ENCODE measurements at places on chromosomes 2 and 18.

DNA sequence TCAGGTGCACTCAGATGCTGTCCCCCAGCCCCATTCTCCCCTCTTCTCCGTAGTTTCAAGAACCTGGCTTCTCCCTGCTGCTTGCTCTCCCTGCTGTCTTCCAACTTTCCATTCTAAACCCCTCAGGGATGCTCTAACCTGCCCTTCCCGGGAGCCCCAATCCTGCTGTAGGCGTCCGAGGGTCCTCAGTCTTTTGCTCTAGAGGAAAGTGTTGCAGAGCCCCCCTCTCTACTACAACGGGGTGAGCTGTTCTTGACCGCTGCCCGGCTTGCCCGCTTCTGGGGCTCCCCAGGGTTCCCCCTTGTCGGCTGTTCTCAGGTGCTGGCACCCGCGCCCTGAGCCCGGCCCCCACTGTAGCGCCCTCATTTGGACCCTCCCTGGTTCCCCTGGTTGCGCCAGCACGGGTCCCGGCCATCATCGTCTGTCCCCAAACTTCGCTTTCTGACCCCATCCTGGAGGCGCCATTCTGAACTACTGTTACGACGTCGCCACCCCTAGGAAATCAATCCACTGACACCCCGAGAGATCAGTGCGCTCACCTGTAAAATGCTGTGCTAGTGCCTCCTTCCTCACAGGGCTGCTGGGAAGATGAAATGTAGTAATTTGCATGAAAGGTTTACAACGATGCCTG is 31.9 kb upstream of the REG3G start:
- no peak for DNase-seq

DNA sequence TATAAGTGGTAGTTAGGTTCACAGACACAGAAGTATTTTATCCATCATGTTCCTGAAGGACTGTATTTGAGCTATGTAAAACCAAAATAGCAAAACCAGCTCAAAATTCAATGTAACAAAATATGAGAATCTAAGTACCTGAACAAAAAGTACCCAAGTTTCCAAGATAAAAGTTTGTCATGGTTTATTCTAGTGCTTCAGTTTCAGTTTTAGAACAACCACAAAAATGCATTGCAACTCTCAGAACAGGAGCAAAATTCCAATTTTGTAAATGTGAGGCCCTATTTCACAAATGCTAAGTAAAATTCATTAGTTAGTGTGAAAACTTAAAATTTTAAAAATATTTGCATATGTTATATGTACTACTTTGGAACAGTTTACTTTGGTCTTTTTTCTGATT is 5.0 kb upstream of the ALPK2 start:
- DNase-seq = no peak

DNA sequence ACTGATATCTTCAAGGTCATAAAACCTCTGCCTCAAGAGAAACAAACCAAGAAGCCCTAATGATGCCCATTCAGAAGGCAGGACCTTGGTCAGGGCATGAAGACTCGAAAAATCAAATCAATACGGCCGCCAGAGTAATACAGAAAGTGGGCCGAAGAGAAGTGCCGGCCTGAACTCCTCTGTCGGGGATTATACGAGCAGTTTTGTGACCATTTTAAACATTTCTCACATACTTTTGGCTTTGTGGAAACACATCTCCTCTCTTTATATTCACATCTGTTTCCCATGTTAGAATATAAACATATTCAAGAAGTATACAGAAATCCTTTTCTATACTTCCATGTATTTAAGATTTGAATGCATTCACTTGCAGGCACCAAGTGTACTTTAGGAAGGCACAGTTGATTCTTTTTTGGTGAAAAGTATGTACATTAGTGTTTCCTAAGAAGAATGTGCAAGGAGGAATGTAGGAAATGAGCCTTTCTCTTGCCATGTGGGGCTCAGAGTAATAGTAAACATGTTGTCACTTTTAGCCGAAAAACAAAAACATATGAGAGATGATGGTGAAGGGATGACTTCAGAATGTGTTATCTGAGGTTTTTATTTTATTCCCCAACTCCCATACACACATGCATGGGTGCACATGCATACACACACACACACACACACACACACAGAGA is 707.9 kb upstream of the ID2 start:
- DNase-seq = no peak

- DNase-seq = no peak
These were observed 21.4 kb downstream of the KCNS3 start for GRCh38 chr2:17899871-17900270.

DNA sequence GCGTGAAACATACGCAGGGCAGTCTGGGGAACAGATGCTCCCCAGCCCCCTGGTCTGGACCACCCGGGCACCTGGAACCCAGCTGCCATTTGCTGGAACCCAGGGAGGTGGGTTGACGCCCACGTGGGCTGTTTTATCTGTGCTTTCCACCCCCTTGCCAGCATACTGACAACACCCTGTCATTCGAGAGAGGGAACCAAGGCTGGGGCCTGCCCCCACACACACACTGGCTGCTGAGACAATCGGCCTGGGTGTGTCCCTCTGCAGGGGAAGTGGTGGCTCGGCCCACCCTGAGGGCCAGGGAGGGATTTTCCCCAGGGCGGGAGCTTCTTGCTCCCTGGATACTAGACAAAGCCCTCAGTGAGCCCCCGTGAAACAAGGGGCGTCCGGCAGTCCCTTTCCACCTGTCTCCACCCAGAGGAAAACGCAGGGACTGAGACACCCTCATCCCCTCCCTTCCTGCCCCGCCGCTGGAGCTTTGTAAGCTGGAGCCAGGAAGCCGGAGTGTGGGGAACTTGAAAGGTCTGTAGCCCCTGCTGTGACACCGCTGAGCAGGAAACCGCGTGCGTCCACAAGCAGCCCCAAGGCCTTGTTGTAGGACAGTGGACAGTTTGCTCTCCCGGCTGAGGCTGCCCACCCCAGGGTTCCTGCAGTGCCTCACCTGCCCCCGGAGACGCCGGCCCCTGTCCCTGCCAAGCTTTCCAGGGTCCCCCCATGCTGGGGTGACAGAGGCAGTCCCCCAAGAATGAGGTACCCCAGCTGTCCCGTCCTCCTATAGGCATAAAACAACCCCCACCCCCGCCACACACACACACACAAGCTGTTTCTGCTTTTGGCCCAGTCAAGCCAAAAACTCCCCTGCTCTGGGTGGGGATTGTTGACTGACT is 14.1 kb upstream of the KLF11 start:
- DNase-seq = peak; percentile 57

DNA sequence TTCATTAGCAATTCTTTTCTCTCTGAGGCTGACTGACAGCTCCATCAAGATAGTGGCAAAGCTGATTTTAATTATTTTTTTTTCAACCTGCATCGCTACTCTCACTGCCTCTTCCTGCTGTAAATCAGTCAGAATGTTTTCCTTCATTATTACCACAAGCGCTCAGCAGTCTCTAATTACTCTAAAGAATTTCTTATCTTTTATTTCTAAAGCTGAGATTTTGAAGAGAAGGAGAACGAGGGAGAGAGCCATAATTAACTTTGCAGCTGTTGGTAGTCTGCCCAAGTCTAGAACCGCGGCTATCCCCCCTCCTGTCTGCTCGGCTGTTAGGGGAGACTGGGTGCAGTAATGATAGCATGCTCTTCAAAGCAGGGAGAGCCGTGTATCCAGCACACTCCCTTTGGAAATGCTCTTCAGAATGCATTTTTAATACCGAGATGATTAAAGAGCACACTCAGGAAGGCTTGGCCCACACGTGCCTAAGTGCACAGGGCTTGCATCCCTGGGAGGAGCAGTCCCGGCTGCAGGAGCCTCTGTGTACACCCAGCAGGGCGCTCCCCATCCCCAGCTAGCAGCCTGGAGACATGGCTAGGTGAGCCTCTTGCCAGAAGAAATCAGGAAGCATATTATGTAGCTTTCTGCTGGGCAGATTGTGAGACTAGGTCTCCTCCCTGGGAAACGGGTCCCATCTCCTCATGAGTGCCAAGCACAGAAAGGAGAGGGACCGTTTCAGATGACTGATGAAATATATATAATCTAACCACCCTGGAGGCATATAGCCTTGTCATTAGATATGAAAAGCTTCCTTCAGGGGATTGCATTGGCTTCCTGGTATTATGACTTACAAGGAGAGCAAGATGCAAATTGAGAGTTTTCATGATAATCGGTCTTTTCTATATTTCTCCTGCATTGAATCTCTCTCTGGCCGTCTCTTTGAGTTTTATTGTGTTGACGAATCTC is 555.2 kb downstream of the CMPK2 start:
- DNase-seq = no peak

DNA sequence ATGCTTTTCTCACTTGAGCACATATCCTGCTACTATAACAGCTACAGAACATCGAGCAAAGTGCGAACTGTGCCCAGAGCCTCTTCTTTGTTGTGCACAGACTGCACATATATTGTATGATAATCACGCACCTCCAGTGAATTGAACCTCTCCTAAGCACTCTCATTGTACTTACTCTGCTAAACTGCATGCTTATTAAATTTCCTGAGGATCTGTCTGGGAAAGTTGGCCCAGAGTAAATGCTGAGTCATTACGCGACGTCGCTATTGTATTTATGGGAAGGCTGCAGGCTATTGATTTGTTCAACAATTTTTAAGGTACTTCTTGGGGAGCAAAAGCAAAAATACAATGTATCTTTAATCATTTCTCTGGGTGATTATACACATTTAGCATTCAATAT is 399.6 kb upstream of the DSEL start:
- no peak for DNase-seq

DNA sequence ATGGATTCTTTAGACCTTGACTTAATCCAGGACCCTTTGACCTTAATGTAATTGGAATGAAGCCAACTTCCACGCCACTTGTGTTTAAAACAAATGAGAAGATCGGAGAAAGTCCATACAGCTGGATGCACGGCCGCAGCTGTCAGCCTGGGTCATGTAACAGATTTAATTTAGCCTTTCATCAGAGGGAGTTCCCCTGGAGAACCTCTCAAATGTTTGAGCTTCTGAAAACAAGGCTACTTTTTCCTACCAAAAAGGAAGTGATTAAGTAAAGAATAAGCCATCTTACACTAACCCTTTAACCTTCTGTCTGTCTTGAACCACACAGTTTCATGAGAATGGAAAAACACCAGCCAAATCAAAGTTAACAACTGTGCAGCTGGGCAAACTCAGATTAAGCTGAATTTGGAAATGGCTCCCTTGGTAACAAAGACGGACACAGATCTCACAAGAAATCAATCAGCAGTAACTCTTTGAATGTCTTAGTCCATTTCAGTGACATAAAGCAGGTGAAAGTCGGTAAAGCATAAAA is 103.6 kb downstream of the DOCK10 start:
- no peak for DNase-seq

GRCh38 chr18:72468021-72468710 is 76.0 kb downstream of the CBLN2 start:
- no peak for DNase-seq

DNA sequence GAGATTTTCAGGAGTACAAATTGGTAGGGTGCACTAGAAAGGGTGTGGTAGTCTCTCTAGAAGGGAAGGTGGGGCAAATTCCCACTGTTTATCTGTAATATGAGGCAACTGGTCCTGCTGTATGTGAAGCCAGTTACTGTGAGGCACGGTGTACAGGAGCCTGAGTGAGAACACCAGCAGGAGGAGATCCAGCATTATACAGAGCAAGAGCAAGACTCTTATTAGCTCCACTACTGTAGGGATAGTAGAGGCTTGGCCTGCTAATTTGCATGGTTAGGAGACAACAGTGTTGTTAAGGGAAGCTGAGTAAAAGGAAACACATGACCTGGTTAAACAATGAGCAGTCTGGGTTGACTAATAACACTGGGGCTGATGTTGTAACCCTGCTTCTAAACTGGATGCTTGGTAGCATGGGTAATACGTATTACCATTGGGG is 76.3 kb upstream of the WDSUB1 start:
- DNase-seq = no peak

DNA sequence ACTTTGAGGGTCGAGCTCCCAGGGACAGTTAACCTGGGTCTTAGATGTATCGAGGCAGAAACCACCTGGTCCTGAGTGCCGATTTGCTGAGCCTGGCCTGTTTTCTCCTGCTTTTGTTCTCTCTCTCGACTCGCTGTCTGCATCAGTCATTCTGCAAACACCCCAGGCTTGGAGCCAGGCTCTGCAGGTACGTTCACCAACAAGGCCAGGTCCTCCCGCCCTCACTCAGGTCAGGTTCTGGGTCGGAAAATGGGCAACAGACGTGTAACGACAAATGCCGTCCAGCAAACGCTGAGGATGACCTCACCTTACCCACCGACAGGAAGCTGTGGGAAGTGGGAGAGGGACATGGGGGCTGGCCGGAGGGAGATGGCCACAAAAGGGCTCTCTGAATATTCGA is 57.7 kb upstream of the PXDN start:
- DNase-seq = no peak

- DNase-seq = no peak
These were observed 807 bp upstream of the CREB1 start for GRCh38 chr2:207528980-207529329.

- DNase-seq = no peak
These were observed 368.9 kb upstream of the HS6ST1 start for GRCh38 chr2:128687565-128687964.

DNA sequence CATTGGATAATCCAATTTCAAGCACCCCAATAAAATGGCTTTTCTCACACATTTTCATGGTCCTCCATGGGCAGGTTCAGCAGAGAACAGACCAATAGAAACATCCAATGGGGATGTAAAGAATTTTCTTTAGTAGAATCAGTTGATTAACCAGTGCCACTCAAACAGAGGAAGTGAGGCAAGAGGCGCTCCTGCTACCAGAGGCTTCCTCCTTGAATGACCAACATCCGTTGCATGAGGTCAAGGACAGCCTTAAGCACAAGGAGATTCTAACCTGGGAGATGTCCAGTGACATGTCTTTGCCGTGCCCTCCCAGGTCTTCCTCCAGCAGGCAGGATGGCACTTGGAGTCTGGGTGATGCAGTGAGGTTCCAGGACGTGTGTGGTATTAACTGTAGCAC is 146.6 kb downstream of the PIEZO2 start:
- no peak for DNase-seq

GRCh38 chr2:177691177-177691576 is 298.6 kb downstream of the AGPS start:
- DNase-seq = no peak

DNA sequence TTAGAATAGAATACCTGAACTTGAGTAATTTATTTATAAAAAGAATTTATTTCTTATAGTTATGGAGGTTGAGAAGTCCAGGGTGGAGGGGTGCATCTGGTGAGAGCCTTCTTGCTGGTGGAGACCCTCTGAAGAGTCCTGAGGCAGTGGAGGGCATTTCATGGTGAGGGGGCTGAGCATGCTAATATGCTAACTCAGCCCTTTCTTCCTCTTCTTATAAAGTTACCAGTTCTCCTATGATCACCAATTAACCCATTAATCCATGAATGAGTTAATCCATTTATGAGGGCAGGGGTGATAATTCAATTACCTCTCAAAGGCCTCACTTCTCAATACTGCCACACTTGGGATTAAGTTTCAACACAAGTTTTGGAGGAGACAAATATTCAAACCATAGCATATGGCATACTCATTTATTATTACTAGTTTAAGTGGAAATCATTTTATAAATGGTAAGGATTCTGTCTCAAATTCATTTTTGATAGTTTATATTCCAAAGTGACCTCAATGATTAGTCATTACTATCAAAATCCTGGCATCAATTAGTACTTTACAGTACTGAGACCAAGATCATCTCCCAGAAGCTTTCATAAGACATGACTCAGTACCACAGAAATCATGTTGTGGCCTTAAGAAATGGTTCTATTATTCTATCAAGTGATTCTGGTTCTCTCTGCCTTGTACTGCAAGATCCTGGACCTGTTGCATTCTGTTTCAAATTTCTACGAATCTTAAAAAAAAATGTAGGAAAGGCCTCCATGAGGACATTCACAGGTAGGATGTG is 5.5 kb downstream of the ZNF396 start:
- no peak for DNase-seq

- no peak for DNase-seq
These were observed 52.3 kb downstream of the DIS3L2 start for GRCh38 chr2:232013701-232014353.

- no peak for DNase-seq
These were observed 57.2 kb upstream of the LDLRAD4 start for GRCh38 chr18:13161276-13161899.
